ENCODE measurements at places on chromosomes 7 and 10.

DNA sequence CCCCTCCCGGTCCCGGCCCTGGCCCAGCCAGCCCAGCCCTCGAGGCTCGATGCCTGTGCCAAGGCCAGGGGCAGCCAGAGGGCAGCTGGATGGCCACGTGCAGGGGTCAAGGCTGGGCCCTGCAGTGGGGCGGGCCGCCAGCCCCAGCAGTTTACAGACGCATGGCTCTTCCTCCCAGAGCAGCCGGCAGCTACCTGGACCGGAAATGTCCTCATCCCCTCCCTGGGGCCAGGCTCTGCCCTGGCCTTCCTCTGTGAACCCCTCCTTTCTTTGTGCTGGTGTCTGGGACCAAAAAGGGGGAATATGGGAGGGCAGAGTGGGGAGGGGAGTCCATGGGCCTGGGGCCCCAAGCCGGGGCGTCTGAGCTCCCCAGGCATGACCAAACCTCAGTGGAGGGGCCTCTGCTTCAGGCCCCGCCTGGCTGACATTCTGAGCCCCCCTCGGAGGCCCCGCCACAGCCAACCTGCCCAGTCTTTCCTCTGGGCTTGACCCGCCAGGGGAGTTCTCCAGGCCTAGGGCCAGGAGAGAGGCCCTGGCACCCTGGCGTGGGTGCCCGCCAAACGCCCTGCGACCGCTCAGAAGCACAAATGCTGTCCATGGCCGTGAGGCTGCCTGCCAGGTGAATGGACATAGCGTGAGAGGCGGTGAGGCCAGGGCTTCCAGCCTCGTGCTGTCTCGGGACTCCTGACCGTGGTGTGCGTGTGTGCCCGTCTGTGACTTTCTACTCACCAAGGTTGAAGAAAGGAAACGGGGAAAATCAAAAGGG lies 24.7 kb upstream of the AMZ1 start:
- DNase-seq: no peak

GRCh38 chr7:70761711-70762328 lies 370.1 kb upstream of the GALNT17 start:
- no peak for DNase-seq

- no peak for DNase-seq
Observed at GRCh38 chr7:104795616-104796398, 218.2 kb upstream of the KMT2E start.

DNA sequence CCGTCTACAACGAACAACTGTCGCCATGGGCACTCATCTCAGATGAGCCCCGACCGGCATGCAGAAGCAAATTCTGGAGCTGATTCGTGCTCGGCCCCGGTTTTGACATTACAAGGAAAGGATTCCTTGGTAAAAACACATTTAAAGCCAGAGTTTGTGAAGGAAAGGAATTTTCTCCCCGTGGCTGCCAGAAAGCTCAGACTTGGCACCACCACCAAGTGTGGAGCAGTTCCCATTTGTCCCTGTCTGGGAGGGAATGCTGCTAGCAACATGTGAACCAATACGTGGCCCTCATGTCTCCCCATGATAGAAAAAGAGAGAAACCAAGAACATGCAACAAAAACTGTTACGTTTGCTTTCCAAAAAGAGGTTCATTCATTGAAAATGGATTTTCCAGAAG lies 55.2 kb upstream of the DDC start:
- DNase-seq: no peak

DNA sequence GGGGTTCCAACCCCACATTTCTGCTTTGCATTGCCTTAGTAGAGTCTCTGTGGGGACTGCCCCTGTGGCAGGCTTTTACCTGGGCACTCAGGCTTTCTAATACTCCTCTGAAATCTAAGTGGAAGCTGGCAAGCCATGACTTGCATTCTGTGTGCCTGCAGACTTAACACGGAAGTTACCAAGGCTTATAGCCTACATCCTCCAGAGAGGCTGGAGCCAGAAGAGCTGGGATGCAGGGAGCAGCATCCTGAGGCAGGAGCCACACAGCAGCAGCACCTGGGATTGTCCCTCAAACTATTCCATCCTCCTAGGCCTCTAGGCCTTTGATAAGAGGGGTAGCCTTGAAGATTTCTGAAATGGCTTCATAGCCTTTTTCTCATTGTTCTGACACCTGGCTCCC lies 22.1 kb upstream of the ABCC2 start:
- no peak for DNase-seq

- DNase-seq: no peak
Observed at GRCh38 chr7:148672041-148672440, 26.7 kb upstream of the CUL1 start.

DNA sequence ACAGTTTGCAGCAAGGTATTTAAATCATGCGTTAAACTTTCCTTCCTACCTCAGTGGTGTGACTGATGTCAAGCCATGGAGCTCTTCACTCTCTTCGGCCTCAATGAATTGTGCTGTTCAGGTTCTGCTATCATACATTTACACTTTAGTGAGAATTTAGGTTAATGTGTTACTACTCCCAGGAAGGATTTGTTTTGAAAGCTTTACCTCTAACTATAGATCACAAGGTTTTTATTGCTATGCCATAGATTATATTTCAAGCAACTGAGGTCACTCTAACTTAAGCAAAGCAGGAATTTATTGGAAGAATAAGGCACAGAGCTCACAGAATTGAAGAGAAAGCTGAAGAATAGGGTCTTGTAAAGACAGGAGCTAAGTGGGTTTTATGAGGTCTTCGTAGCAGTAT lies 11.0 kb upstream of the ADD3 start:
- no peak for DNase-seq

DNA sequence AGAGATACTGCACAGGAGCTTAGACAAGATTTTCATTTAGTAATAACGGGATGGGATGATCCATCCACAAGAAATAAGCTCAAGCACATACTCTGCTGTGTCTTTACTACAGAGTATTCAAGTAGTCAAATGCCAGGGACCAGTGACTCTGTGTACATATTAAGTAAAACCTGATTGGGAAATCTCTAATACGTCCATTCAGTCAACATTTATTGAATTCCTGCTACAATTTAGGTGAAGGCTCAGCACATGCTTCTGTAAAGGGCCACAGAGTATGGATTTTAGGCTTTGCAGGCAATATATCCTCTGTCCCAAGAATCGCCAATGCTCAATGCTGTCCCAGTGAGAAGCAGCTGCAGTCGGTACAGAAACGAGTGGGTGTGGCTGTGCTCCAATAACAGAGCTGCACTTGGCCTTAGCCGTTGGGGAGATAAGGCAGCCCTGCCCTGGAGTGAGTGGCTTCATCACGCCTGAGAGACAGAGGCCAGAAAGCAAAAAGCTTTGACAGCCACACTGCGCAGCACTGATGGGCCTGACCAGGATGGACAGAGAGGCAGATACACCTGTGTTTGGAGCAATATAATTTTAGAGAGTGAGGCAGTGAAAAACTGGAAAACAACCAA lies 186.8 kb downstream of the PARD3 start:
- DNase-seq: peak; percentile 2

GRCh38 chr7:112383671-112384417 lies 66.4 kb upstream of the IFRD1 start:
- peak; percentile 38 for DNase-seq

DNA sequence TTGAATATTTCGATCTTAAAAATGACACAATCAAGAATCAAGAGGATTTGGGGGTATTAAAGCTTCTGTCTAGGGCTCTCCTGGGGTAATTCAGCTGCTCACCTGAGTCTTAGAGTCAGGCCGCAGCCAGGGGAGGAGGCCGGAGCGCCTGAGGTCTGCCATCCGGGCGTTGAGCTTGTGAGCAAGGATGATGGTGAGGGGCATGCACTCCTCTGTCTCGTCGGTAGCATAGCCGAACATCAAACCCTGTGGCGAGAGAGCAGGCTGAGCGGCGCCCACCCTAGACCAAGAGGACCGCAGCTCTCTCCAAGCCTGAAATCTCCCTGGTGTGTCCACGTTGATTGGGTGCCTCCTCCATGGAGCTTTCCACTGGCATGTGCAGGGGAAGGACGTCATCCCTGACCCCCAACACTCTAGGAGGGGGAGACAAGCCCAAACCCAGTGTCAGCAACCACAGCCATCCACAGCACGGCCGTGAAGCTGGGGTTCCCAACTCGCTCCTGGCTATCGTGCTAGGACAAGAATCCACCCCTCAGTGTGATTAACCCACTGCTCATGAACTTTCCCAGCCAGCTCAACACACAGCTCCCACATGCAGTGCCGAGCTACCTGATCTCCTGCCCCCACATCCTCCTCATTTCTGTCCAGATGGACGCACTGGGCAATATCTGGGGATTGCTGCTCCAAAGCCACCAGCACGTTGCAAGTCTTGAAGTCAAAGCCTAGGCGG lies 9.2 kb downstream of the MAT1A start:
- no peak for DNase-seq

- no peak for DNase-seq
Observed at GRCh38 chr7:107948645-107949442, 54.1 kb downstream of the LAMB1 start.

DNA sequence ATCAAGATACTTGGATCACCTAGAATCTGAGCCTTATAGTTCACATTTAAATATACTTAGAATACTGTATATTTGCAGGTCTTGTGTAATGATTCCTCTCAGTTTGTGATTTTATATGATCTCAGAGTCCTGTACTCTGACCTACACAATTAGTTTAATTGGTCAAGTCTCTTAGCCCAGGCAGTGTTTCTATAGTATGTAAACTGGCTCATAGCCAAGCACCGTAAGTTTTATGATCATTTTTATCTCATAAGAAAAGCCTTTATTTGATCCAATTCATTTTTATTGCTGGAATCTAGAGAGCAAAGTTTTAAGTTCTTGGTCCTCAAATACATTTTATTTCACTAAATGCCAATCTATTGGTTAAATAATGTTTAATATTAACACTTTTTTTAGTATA lies 242.2 kb downstream of the MALRD1 start:
- no peak for DNase-seq

DNA sequence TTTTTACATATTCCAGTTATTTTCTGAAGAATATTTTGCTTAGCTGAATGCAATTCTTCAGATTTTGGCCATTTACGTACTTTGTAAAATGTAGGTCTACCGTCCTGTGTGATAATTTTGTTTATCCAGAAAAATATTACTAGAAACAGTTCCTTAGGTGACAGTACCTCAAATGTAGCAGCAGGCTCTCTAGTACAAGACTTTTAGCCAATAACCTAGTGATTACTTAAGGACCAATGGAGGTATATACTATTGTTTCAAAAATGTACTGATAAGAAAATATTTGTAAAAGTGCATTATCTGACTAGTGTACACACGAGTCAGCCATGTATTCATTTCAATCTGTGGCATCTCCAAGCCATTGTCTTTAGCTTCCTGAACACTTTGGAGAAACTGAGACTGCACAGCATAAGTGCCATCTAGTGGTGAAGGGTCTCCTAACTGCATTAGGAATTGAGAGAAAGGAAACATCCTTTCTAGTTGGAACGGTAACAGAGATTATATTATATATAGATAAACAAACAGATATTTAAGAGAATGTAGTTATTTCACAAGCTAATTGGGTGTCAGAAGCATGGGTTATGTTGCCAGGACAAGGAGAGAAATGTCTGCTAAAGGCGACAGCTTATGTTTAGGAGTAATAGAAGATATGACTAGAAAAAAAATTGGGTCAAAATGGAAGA lies 23.7 kb downstream of the RTKN2 start:
- peak; percentile 42 for DNase-seq

DNA sequence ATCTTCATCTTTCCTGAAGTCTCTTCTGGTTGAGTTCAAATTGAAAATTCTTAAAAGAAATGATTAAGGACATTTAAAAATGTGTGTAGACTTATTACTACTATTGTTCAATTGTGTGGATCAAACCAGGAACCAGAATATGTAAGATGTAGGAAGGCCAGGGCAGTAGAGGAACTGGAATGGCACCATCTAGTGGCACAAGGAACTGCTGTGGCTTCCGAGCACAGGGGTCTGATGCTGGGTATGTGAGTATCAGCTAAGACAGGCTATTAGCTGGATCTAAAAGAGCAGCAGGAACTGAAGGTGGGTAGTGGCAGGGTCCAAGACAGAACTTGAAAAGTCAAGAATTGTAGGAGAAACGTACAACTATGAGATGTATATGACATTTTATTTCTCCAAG lies 247.3 kb downstream of the SEMA3A start:
- DNase-seq: peak; percentile 22

DNA sequence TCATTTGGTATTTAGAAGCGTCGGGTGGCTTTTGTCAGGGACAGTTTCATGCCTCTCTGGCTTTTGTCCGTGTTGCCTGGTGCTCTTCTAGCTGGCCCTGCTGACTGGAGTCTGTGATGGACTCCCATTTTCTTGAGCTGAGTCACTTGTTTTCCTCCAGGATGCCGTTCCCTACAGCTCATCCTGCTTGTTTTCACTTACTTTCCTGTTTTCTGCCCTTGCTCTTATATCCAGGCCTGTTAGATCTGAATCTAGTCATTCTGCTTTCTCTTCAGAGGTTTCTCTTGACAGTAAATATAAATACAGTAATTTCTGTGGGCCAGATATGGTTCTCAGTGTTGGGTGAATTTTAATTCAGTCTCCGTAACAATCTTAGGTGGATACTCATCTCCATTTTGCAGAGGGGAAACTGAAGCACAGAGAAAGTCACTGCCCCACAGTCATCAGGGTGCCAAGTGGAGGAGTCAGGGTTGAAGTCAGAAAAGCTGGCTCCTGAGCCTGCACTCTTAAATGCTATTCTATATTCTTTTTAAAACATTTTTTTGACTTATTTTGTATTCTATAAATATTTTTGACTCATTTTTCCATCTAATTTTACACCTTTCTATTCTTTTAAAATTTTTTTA lies 85.4 kb downstream of the CCNY start:
- DNase-seq: no peak

DNA sequence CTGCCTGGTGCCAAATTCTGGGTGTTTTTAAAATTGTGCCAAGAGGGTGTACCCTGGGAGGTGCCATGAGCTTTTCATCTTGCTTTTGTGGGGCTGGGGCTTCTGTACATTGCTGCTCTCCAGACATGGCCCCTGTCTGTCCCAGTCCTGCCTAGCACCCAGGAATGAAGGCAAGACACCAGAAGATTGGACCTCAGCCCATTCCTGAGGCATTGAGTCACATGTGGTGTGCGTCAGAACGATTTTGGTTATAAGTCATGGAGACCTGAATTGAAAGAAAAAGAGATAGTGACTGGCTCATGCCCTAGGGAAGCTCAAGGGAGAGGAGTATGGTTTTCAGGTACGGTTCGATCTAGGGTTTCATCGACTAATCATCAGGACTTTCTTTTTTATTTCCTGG lies 493.2 kb downstream of the TYW1 start:
- DNase-seq: no peak

GRCh38 chr10:130495116-130495862 lies 359.1 kb downstream of the GLRX3 start:
- DNase-seq: no peak

GRCh38 chr10:33189808-33190207 lies 144.7 kb downstream of the NRP1 start:
- DNase-seq: no peak

DNA sequence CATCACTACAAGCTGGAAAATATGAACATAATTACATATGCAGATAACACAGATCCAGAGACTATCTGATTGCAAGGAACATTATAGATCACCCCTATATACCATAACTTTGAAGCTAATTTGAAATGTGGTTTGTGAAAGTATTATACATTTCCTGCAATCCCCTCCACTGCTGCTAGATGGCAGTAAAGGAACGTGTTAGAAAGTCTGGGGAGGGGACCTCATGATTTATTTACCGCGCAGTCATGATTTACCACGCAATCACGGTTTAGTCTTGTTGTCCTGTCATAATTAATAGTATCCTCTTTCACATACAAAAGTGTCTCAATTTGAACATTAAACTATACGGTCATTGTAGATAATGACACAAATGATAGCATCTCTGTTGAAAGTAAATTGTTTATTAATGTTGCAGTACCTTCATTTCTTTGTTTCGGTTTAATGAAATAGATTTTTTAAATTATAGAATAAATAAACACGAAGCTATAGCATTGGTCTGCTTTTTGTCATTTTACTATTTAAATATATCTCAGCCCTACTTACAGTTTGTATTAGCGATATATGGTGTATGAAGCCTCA lies 145.3 kb upstream of the PRSS1 start:
- peak; percentile 72 for DNase-seq
